ENCODE measurements at places on chromosomes 16 and 17.

DNA sequence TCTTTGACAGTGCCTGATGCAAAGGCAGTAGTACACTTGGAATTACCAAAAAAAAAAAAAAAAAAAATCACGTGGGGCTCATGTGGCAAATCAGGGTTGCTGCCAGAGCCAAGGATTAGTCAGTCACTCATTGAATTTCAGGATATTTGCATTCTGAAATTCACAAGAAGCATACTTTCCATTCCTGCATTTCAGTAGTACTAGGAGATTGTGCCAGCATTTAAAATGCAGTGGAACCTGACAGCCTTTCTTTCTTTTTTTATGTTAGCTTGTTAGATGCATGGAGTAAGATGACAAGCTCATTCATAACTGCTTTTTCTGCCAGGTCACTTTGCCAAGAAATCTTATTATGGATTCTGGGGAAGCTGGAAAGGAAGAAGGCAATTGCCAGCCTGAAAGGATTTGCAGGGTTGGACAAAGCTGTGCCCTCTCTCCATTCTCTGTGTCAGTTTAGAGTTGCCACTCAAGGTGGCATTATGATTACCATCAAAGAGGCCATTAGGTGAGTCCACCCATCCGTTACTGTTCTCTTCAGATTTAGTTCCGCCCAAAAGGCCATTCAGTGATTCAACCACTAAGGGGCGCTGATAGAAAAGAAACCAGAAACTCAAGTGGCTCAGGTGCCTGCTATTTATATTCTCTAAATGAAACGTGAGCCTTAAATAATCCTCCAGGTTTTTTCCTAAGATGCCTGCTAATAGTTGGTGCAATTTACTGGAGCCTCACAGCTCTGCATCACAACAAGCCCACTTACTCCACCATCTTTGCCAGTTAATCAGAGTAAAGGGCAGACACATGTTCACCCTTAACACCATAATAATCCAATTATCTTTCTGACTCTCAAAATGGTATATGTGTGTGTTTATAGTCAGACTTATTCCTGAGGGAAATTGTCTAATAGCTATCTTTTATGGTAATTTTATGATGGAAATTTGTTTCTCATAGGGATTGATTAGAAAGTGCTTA is 59.0 kb downstream of the TANGO6 start:
- DNase-seq, result peak; percentile 59

- no peak for DNase-seq
Observed at GRCh38 chr16:27214084-27214961, 11.0 kb downstream of the KDM8 start.

GRCh38 chr17:3762922-3763776 is 37.8 kb downstream of the ITGAE start:
- no peak for DNase-seq

DNA sequence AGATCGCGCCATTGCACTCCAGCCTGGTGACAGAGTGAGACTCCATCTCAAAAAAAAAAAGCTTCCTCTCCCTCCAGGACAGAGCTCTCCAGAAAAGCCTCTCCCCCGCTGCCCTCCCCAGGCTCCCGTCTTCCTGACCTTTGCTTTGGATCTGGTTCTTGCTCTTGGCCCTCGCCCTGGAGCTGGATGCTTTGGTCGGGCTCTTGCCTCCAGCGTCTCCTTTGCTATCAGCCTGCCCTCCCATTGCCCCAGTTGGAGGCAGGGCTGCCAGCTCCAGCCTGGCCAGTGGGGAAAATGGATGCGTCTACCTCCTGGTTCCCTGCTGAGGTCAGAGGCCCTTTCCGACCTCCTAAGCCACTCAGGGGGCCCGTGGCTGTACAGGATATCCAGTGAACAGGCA is 35.9 kb downstream of the TRARG1 start:
- no peak for DNase-seq

DNA sequence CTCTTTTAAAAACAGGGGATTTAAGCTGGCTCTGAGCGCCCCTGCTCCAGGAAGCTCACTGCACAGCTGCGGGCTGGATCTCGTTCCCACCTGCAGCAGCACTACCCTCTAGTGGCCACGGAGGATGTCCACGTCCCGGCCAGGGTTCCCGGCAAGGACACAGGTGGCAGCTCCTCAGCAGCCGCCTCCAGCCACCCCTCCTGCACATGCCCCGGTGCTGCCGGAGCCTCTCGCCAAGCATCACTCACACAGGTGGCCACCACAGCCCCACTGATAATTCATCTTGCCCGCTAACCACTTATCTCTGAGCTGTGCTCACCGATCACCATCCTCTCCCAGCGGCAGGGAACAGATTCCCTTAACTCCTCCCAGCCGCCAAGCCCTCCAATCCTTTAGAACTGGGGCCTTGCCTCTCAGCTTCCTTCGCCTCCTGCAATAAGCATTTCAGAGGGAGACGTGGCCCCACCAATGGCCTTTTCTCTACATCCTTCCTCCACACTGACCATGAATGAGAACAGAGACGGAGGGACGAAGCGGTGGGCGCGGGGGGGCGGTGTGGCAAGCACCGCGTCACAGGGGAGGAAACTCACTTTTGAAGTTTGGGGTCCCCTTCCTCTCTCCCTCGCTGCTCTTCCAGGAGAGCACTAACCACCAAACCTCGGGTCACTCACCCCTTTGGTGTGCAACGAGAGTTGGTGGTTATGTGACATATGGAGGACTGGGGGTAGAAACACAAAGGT is 222.1 kb downstream of the RBFOX3 start:
- no peak for DNase-seq
